ENCODE measurements at places on chromosomes 2 and 18.

GRCh38 chr2:16173893-16174692 is 233.7 kb downstream of the MYCN start:
- no peaks in the 10 kb centered on the region for H3K4me1 ChIP-seq
- no peak overlapping the region for H3K27ac ChIP-seq
- H3K4me3 ChIP-seq: no peak overlapping the region
- H3K36me3 ChIP-seq: no peaks in the 10 kb centered on the region
- no peaks in the 10 kb centered on the region for H3K27me3 ChIP-seq

GRCh38 chr2:10410001-10410822 is 37.9 kb downstream of the ODC1 start:
- DNase-seq: no peak
- H3K27me3 ChIP-seq: no peaks in the 10 kb centered on the region
- no peak overlapping the region for H3K27ac ChIP-seq
- H3K36me3 ChIP-seq: no peaks in the 10 kb centered on the region

- no peaks in the 10 kb centered on the region for H3K36me3 ChIP-seq
- H3K27ac ChIP-seq: no peak overlapping the region
- H3K4me3 ChIP-seq: no peak overlapping the region
- H3K27me3 ChIP-seq: no peaks in the 10 kb centered on the region
Observed at GRCh38 chr2:121187982-121188411, 97.0 kb downstream of the TFCP2L1 start.

DNA sequence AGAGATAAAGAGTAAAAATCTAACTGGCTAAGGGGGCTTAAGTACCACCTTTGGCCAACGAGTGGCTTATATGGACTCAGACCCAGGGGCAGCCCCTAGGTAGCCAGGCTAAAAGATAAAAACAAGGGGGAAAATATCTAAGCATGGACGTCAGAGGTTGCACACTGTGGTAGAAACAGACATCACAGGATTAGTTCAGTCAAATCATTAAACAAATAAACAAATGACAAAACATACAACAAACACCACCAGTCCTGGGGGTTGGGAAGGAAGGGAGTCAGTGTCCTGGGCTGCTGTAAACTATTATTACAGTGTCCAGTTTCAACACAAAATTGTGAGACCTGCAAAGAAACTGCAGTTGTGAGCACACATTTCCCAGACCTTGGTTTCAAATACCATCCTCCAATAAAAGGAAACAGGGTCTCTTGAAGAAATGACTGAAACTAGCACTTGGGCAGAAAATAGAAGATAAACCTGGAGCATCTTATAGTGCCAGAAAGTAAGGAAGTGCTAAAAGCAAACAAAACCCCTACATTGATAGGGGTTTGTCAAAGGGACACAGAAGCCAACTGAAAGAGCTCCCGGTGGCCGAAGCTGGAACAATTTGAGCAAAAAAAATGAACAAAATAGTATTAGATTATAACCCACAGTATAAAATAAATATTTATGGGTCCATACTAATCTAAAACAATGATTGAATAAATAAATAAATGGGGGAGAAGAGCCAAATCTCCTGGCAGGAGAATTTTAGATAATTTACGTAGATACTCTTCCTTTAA is 154.8 kb upstream of the KLF7 start:
- H3K4me3 ChIP-seq: no peak overlapping the region
- H3K4me1 ChIP-seq: no peaks in the 10 kb centered on the region
- no peaks in the 10 kb centered on the region for H3K27me3 ChIP-seq

- H3K36me3 ChIP-seq: no peaks in the 10 kb centered on the region
- no peaks in the 10 kb centered on the region for H3K27me3 ChIP-seq
- no peak overlapping the region for H3K27ac ChIP-seq
- H3K4me3 ChIP-seq: no peak overlapping the region
Observed at GRCh38 chr2:174003720-174004695, 38.8 kb upstream of the SP3 start.

DNA sequence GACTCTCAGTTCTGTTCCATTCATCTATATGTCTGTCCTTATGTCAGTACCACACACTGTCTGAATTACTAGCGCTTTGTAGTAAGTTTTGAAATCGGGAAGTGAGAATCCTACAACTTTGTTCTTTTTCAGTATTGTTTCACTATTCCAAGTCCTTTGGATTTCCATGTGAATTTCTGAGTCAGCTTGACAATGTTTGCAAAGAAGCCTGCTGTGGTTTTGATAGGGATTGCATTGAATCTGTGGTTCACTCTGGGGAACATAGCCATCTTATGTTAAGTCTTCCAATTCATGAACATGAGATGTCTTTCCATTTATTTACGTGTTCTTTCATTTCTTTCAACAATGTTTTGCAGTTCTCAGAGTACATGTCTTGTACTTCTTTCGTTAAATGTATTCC is 15.0 kb downstream of the SLC3A1 start:
- no peaks in the 10 kb centered on the region for H3K36me3 ChIP-seq
- no peaks in the 10 kb centered on the region for H3K4me1 ChIP-seq
- no peak overlapping the region for H3K4me3 ChIP-seq
- H3K27ac ChIP-seq: no peak overlapping the region
- DNase-seq: no peak
- no peaks in the 10 kb centered on the region for H3K27me3 ChIP-seq

GRCh38 chr2:132849118-132849517 is 179.1 kb upstream of the LYPD1 start:
- H3K4me3 ChIP-seq: no peak overlapping the region
- no peaks in the 10 kb centered on the region for H3K4me1 ChIP-seq
- DNase-seq: no peak
- no peak overlapping the region for H3K27ac ChIP-seq
- H3K36me3 ChIP-seq: no peaks in the 10 kb centered on the region
